GM23248 (cell line): ENCODE measurements at places on chromosomes 13 and 19.
A peak's percentile ranks its signal among the peaks of the same experiment; 100 is the strongest.

DNA sequence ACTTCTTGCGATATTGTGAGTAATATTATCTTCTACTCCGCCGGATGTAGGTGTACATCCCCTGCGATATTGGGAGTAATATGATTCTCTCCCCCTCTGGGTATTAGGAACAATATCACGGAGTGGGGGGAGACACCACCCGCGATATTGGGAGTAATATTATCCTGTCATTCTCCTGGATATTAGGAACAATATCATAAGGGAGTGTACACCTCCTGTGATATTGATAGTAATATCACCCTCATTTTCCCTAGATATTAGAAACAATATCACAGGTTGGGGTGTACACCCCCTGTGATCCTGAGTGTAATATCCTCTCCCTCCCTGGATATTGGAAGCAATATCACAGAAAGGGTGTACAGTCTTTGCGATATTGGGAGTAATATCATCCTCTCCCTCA, 64.3 kb upstream of the CEACAM21 start:
- no peaks in the 10 kb centered on the region for H3K36me3 ChIP-seq
- peaks cover 45% of the 10 kb centered on the region for H3K27me3 ChIP-seq
- H3K4me1 ChIP-seq: no peaks in the 10 kb centered on the region
- no peak overlapping the region for H3K27ac ChIP-seq
- DNase-seq: no peak
- no peak overlapping the region for H3K4me3 ChIP-seq

DNA sequence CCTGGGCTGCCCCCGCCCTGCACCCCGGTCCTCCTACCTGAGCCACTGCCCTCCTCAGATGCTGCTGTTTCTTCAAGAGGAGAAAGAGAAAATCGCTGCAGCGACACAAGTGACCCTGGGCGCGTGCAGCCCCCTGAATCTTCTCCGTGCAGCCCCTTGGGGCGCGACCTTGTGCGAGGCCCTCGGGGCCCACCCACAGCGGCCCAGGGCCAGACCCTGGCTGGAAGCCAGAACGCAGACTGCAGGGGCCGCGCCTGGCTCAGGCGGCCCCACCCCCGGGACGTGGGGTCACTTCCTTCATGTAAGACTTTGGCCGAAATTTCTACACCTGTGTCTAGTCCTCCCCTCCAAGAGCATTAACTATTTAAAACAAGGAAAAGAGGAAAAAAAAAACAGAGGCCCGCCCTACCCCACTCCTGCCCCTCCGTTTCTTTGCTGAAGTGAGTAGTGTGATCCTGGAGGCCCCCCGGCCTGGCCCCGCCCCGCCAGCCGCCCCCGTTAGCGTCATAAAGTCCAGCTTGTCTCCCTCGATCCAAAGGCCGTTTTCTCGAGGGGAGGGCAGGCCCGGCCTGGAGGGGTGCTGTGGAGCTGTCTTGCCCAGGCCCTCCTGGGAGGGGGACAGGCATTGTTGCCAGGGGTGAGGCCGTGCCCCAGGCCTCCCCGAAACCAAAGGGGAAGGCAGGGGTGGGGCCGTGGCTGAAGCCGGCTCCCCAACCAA, 35.3 kb downstream of the BTBD2 start:
- no peaks in the 10 kb centered on the region for H3K4me1 ChIP-seq
- no peak overlapping the region for H3K27ac ChIP-seq
- no peak overlapping the region for H3K4me3 ChIP-seq
- DNase-seq: no peak

DNA sequence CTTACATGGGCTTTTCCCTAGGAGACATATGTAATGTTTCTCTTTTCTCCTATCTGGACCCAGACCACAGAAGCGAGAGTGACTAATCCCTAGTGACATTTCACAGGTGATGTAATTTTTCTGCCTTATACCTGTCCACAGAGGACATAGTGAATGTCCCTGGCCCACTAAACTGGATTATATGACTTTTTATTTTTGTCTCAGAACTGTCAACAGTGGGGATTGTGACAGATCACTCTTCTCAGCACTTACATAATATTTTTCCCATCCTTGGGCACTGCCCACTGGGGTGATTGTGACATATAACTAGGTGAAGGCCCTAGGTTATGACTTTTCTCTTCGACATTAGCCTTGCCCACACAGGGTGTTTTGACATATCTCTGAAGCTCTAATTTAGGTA, 7.9 kb upstream of the ZNF726 start:
- no peaks in the 10 kb centered on the region for H3K27me3 ChIP-seq
- H3K4me3 ChIP-seq: no peak overlapping the region
- H3K27ac ChIP-seq: no peak overlapping the region
- no peak for DNase-seq
- no peaks in the 10 kb centered on the region for H3K4me1 ChIP-seq
- H3K36me3 ChIP-seq: no peaks in the 10 kb centered on the region

GRCh38 chr13:76733671-76734070, 152.5 kb downstream of the KCTD12 start:
- no peaks in the 10 kb centered on the region for H3K27me3 ChIP-seq
- DNase-seq: no peak
- H3K4me1 ChIP-seq: no peaks in the 10 kb centered on the region
- no peaks in the 10 kb centered on the region for H3K36me3 ChIP-seq

DNA sequence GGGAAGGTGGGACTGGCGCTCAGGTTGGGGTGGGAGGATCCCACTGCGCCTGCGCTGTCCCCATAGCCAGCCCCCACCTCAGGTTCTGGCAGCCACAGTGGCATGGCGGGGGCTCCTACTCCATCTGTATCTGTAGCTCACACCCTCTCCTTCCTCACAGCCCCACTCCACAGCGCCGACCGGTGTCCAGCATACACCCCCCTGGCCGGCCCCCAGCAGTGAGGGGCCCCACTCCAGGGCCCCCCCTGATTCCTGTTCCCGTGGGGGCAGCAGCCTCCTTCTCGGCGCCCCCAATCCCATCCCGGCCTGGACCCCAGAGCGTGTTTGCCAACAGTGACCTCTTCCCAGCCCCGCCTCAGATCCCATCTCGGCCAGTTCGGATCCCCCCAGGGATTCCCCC, 6.0 kb downstream of the TMED1 start:
- no peak overlapping the region for H3K4me3 ChIP-seq
- H3K4me1 ChIP-seq: no peaks in the 10 kb centered on the region
- H3K27ac ChIP-seq: no peak overlapping the region

GRCh38 chr19:10863107-10863717, 8.1 kb upstream of the CARM1 start:
- peak overlapping the region; percentile 21 for H3K27ac ChIP-seq
- H3K4me1 ChIP-seq: 0 out of 2 replicates have a peak, but pooled peaks cover 11% of the 10 kb centered on the region
- no peaks in the 10 kb centered on the region for H3K36me3 ChIP-seq

GRCh38 chr13:20997301-20998161, 63.9 kb downstream of the LATS2 start:
- H3K4me3 ChIP-seq: peak overlapping the region; percentile 26
- H3K4me1 ChIP-seq: peaks cover 51% of the 10 kb centered on the region
- DNase-seq: peak; percentile 99
- no peaks in the 10 kb centered on the region for H3K27me3 ChIP-seq
- H3K36me3 ChIP-seq: peaks cover 14% of the 10 kb centered on the region; the same call in 1 of the 2 replicates

DNA sequence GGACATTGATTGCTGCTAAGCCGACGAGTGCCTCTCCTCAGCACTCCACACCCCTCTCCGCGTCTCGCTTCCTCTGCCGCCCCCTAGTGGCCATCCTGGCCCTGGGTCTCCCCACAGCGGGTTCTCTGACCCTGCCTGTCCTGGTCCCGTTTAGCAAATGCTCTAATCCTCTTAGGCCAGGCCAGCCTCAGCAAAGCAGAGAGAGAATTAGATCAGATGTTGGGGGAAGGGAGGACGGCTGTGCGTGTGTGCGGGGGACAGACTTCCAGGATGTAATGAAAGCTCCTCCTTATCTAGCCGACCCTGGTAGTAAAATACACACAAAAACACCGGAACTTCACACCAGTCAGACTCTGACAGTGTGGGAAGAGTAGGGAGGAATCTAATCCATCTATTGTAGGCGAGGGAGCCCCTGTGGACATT, 4.5 kb downstream of the TPRX2 start:
- no peaks in the 10 kb centered on the region for H3K36me3 ChIP-seq
- no peaks in the 10 kb centered on the region for H3K4me1 ChIP-seq
- H3K4me3 ChIP-seq: no peak overlapping the region
- DNase-seq: peak; percentile 80
- no peak overlapping the region for H3K27ac ChIP-seq

GRCh38 chr19:2474232-2475017, 1.5 kb upstream of the GADD45B start:
- H3K4me3 ChIP-seq: peak overlapping the region; percentile 100
- peaks cover 11% of the 10 kb centered on the region for H3K36me3 ChIP-seq
- peak; percentile 97 for DNase-seq
- no peaks in the 10 kb centered on the region for H3K27me3 ChIP-seq
- H3K27ac ChIP-seq: peak overlapping the region; percentile 93
- H3K4me1 ChIP-seq: peaks cover 5% of the 10 kb centered on the region

DNA sequence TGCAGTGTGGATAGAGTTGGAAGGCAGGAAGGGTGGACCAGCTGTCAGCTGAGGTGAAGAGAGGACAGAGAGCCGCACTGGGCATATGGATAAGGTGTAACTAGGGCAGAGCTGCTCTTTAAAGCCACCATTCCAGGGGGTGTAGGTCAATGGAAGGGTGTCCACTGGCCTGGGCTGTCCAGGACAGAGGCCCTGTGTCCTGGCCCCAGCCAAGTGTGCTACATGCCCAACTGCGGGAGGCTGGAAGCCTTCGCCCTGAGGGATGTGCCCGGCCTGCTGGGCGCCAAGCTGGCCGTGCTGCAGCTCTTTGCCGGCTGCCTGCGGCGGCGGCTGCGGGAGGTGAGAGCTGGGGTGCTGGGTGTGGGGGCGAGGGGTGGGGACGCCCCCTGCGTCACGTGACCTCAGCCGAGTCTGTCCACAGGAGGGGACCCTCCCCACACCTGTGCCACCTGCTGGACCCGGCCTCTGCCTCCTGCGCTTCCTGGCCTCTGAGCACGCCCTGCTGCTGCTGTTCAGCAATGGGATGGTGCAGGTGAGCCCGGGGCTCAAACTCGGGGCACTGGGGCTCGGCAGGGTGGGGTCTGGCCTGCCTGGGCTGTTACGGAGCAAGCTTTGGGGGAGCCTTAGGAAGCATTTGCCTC, 9.8 kb downstream of the PLK5 start:
- H3K4me1 ChIP-seq: no peaks in the 10 kb centered on the region
- H3K4me3 ChIP-seq: no peak overlapping the region

- H3K4me3 ChIP-seq: peak overlapping the region; percentile 73; the same call in 1 of the 2 replicates
- DNase-seq: peak; percentile 81
- no peaks in the 10 kb centered on the region for H3K27me3 ChIP-seq
- 0 out of 2 replicates have a peak, but pooled peaks cover 17% of the 10 kb centered on the region for H3K4me1 ChIP-seq
Measured at GRCh38 chr19:48644839-48645619, 958 bp downstream of the CA11 start.

DNA sequence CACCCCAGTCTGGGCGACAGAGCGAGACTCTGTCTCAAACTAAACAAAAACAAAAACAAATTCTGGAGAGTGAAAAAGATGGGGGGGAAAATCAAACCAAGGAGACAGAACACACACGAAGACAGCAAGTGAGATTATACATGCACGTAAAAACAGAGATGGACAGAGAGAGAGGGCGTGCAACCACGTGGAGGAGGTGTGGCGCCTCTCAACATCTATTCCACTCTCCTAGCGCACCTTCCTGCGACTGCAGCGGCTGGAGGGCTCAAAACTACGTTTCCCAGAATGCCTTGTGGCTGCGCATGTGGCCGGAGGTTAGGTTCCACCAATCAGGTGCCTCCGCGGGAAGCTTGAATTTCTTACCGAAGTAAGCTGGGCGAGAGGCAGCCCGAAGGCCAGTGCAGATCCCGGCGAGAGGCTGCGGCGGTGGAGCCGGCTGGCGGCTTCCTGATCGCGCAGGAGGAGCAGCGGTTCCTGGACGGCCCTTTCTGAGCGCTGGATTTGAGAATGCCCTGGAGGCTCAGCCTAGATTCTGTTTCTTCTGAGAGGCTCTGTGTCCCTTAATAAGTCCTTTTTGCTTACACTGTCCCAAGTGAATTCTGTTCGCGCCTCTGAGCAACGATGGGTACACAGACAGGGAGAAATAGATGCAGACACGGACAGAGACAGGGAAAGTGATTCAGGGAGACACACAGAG, 13.1 kb upstream of the NANOS2 start:
- peak overlapping the region; percentile 24; the same call in 1 of the 2 replicates for H3K4me3 ChIP-seq
- peaks cover 3% of the 10 kb centered on the region; the same call in 1 of the 2 replicates for H3K4me1 ChIP-seq
- no peaks in the 10 kb centered on the region for H3K27me3 ChIP-seq
- peak; percentile 92 for DNase-seq

DNA sequence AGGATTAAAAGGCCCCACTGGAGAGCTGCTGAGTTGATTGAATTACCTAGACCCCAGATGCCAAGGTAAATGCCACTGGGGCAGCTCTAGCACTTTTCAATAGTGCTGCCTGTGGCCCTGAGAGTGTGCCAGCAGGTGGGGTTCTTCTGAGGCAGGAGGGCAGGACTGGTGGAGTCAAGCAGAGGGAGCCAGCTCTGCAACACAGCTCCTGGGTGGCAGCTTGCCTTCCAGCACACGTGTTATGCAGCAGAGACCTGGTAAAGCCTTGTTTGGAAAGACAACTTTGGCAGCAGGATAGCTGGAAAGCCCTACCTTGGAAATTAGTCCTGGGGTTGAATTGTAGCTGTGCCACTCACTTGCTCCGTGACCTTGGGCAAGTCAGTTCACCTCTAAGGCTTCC, 306.6 kb downstream of the ATP8A2 start:
- H3K4me3 ChIP-seq: no peak overlapping the region
- H3K36me3 ChIP-seq: no peaks in the 10 kb centered on the region
- H3K4me1 ChIP-seq: no peaks in the 10 kb centered on the region
- H3K27ac ChIP-seq: no peak overlapping the region
- no peaks in the 10 kb centered on the region for H3K27me3 ChIP-seq

DNA sequence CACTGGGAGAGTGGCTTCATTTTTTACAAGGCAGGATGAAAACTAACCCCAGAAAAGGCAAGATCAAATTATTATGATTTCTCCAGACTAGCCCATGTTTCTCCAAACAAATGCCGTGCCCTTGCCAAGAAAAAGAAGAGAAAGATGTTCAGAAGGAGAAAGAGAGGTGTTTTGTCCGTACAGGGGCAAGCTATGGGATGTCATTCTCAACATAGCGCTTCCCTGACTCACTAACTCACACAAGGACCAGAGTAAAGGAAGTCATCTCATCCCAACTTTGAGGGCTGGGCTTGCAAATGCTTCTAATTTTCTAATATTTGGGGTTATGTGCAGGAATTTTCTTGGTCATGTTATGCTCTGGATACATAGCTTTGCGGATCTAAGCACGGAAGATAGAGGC, 224.2 kb upstream of the MAB21L1 start:
- peak overlapping the region; percentile 96 for H3K27ac ChIP-seq
- peak overlapping the region; percentile 66 for H3K4me3 ChIP-seq
- peak; percentile 71 for DNase-seq
- H3K4me1 ChIP-seq: peaks cover 49% of the 10 kb centered on the region
- no peaks in the 10 kb centered on the region for H3K27me3 ChIP-seq
